Activated T-cell treated with anti-CD3 and anti-CD28 coated beads for 1 hour (primary cell): ENCODE measurements at places on chromosomes 7 and 10.

GRCh38 chr10:68938117-68938516 is 17.9 kb upstream of the DDX21 start:
- DNase-seq: no peak

DNA sequence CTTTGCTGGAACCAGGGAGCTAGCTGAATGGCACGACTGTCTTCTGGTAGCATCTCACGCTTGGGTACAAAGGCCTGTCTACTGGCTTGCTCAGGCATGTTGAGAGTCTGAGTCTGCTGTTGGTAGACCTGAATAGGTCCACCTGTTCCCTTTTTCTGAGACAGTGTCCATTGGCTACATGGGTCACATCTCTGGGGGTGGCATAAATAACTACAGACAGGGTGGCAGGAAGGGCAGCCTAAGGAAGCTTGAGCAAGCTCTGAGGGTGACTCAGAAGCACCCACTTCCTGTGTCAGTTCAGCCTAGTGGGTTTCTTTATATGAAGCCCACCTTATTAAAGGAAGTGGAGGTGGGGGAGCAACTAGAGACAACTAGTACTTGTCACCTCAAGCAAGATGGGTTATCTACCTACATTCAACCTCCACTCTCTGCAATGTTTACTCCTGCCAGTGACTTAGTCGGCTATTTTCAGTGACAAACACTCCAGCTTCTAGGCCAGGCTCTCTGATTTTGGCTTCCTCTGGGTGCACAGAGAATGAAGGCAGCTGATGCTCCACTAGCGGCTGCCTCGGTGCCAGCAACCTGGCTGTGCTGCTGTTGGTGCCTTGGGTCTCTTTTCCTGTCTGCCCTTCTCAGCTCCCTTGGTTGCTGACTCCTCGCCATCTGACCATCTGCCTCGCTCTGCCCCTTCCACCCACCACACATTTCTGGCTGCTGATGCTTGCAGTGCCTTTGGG is 5.7 kb upstream of the ZYX start:
- DNase-seq: no peak

DNA sequence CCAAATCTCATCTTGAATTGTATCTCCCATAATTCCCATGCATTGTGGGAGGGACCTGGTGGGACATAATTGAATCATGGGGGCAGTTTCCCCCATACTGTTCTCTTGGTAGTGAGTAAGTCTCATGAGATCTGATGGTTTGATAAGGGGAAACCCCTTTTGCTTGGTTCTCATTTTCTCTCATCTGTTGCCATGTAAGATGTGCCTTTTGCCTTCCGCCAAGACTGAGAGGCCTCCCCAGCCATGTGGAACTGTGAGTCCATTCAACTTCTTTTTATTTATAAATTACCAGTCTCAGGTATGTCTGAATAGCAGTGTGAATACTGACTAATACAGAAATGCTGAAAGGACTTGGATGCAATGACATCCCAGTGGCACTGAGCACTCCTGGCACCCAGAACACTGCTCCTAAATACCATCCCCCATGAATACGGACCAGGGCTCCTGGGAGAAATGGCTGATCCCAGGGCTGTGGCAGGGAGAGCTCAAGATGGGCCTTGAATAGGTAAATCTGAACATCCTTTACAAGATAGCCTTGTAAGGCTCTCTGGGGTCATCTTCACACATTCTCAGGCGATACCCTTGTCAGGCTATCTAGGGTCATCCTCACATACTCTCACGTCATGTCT is 19.4 kb downstream of the ZFAND2A start:
- no peak for DNase-seq

- DNase-seq: no peak
These were observed 42.4 kb downstream of the STARD3NL start for GRCh38 chr7:38220452-38220851.

DNA sequence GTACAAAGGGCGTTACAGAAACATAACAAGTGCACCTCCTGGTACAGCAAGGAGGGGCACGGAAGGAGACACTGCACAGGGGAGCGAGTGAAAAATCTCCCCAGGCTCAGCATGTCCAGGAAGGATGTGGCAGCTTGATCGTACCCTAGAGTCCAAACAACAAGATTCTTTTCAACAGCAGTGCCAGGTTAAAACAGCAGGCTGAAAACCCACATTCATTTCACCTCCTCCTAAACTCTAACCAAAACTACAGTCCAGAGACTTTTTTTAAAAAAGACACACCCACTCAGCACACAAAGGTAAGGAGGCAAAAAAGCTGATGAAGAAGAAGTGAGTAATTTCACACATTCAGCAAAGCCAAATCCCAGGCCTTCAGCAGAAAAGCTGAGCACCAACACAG is 138.8 kb downstream of the SFMBT2 start:
- no peak for DNase-seq

DNA sequence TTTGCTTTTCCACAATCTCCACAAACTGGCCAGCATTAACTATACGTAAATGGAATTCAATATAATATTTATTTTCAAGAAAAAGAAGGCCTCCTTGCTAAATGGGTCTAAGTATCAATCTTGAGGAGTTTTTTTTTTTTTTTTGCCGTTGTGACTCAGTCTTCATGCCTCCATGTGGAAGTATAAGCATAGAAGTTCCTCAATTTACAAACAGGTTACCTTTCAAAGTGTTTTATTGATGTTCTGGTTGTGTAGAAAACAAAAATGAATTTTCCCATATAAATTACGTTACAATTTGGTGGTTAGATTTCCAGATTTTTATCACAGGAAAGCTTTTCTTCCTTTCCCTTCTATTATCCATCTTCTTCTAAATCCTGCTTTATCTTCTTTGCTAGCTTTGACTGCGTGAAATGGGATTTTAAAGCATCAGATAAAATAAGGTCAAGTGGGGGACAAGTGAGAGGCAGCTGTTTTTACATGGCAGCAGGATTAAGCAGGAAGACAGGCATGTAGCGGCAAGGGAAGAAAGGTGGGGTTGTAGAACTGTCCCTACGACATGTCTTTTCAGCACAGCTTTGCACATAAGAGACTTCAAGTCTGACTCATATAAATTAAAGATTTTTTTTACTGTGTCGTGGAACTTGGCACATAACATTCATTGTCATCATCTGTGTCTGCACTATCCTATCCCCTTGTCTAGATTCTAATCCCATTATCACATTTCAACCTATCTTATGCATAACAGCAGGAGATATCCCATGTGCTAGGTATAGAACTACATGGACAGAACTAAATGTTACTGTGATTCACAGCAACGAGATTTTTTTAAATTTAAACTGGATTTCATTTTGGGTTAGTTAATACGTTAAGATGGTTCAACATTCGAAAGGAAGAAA is 135.3 kb upstream of the FAM3C start:
- no peak for DNase-seq

- no peak for DNase-seq
These were observed 70.0 kb downstream of the VOPP1 start for GRCh38 chr7:55502124-55502857.

- DNase-seq: no peak
These were observed 740 bp downstream of the HTR7 start for GRCh38 chr10:90856964-90857634.

- no peak for DNase-seq
These were observed 7.2 kb upstream of the REPIN1 start for GRCh38 chr7:150361402-150361801.

DNA sequence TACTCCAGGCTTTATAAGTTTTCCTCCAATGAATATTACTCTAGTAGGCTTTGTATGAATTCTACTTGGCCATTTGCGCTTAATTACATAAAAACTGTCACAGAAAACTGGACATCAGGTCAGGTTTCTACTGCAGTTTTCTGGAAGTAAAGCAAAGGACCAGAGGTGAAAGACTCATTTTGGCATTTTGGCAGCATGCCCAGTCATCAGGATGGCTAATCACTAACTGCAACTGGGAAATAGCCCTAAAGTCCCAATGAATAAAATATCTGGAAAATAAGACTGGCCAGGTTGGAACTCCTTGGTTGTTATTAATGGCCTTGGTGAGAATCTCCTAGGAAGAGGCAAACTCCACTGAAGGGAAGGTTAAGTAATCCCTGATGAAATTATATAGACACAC is 75.5 kb downstream of the COPG2 start:
- no peak for DNase-seq
